ENCODE measurements at places on chromosomes 12 and 14. TPM values are rescaled to one million over a fixed set of nuclear protein-coding genes. Genes with fewer than 3 reads are reported as not detected.

C14orf132 gene
- 91.6 TPM for total RNA-seq

OLR1 gene
- 4.8 TPM for total RNA-seq

KLC1 gene
- total RNA-seq: 338 TPM

LACRT gene
- total RNA-seq: not detected

GRIP1 gene
- total RNA-seq: 58.6 TPM

GARIN6 gene
- total RNA-seq: not detected

CFAP251 gene
- 12.4 TPM for total RNA-seq

RNASE3 gene
- total RNA-seq: not detected

PLEKHG7 gene
- total RNA-seq: not detected

LUM gene
- 57.6 TPM for total RNA-seq

PCED1B gene
- 0.27 TPM for total RNA-seq

PTGES3 gene
- 69.1 TPM for total RNA-seq

GRIN2B gene
- total RNA-seq: 44.9 TPM

Measured in cerebellum (tissue), 4 donors.